ENCODE measurements at places on chromosomes 6 and 20.

DNA sequence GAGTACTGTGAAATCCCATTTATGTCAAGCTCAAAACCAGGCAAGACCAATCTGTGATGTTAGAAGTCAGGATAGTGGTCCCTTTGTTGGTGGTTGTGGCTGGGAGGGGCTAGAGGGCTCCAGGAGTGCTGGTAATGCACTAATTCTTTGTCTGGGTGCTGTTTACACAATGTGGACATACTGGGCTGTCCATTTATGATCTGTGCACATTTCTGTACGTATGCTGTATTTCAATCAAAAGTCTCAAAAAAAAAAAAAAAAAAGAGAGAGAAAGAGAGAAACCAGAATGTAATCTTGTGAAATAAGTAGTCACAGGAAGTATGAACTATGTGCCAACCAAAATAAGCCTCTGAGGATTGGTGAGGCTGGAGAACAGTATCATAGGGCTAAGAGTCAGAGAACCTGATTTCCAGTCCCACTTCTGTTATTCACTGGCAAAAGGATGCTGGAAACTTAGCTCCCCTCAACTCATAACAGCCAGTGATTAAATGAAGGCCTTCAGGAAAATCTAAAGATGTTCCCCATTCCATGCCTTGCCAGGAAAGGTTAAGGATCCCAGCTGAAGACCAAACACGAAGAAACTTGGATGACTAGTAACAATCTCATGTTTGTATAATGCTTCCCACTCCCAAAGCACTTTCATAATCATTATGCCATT lies 19.6 kb upstream of the TRAM2 start:
- peak; percentile 90 for DNase-seq

- DNase-seq = no peak
These were observed 1.6 kb downstream of the DBNDD2 start for GRCh38 chr20:45409521-45410272.

DNA sequence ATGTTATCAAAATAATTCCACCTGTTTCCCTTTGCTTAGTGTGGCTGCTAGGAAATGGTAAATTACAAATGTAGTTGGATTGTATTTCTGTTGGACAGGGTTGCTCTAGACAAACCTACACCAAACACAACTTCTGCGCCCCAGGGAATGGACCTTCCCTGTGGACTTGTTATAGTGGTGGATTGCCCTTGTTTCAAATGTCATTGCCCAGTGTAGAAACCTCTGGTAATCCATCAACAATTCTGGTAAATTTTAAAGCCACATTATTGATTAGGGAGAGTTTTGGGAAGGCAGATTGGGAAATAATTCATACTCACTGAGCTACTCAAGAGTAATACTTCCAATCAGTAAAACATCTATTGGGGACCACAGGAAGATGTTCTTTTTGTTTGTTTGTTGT lies 239.8 kb downstream of the ARID1B start:
- no peak for DNase-seq

DNA sequence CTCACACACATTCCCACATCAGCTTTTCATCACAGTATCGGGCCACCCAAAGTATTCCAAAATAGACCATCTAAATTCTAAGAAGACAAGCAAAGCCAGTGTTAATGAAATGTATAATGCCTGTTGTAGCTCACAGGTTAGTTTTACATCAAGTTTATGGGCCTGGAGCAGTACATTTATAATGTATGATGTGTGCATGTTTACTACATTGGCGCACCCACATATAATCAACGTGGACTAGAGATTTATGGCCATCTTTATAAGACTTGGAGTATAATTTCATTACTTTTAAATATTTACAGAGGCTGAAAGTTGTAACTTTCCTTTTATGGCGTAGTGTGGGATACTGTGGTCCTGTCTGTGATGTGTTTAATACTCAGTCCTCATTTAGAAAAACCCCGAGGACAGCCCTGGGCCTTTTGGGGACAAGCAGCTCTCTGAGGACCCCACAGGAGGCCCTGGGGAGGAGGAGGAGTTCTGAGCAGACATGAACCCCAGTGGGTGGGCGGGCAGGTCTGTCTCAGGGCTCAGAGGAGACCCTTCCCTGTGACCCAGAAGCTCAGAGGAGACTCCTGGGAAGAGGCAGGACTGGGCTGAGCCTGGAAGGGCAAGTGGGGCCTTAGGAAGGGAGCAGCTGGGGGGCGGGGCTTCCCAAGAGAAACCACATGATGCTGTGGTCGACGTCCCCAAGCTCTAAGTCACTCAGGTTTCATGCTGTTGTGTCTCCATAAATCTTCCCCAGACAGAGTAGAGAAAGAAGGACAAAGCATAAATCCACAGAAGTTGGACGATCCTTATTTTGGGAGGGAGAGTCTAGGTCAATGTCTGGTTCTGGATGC lies 232.1 kb downstream of the PREX1 start:
- DNase-seq = no peak

GRCh38 chr20:48930878-48931277 lies 9.4 kb downstream of the ARFGEF2 start:
- no peak for DNase-seq

GRCh38 chr6:112087916-112088315 lies 525 bp downstream of the FAM229B start:
- DNase-seq = peak; percentile 11

GRCh38 chr6:89073014-89073620 lies 7.4 kb upstream of the PNRC1 start:
- DNase-seq = no peak

- DNase-seq = no peak
These were observed 46.9 kb upstream of the POU3F2 start for GRCh38 chr6:98787435-98787834.

- no peak for DNase-seq
These were observed 133.8 kb downstream of the BACH2 start for GRCh38 chr6:90162648-90163387.

DNA sequence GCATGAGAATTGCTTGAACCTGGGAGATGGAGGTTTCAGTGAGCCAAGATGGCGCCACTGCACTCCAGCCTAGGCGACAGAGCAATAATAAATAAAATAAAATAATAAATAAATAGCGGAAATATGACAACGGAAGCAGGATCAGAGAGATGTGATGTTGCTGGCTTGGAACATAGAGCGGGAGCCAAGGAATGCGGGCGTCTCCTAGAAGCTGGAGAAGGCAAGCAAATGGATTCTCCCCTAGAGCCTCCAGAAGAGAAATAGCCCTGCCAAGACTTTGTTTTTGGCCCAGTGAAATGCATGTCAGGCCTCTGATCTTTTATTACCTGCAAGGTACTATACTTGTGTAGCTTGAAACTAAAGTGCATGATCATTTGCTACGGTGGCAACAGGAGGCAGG lies 12.4 kb downstream of the KIAA1755 start:
- no peak for DNase-seq

DNA sequence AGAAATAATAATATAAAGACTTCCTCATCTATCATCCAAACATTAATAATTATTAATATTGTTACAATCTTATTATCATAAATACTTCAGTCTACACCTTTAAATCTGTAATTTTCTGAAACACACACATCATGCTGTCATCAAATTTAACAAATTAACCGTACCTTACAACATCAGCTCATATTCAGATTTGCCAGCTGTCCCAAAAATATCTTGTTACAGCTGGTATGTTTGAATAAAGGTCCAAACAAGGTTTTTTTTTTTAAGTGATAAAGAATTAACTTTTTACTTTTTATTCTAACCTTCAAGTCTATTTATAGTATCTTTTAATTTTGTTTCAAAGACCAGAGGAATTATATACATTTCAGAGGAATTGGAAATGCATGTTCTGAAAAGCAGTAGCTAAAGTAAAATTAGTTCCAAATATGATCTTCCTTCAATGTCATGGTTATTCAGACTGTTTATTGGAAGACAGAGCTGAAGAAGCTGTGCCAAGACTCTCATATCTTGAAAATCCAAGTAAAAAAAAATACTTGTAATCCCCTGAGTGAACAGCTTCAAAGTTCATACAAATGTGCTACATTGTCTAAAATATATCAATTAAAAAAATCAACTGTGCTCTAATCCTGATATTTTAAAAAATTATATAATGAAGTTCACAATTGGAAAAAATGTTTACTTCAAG lies 161.7 kb upstream of the BMP5 start:
- DNase-seq = no peak

- no peak for DNase-seq
These were observed 39.1 kb upstream of the ANKEF1 start for GRCh38 chr20:9995510-9996272.

GRCh38 chr20:9573335-9574151 lies 59.2 kb downstream of the LAMP5 start:
- no peak for DNase-seq

DNA sequence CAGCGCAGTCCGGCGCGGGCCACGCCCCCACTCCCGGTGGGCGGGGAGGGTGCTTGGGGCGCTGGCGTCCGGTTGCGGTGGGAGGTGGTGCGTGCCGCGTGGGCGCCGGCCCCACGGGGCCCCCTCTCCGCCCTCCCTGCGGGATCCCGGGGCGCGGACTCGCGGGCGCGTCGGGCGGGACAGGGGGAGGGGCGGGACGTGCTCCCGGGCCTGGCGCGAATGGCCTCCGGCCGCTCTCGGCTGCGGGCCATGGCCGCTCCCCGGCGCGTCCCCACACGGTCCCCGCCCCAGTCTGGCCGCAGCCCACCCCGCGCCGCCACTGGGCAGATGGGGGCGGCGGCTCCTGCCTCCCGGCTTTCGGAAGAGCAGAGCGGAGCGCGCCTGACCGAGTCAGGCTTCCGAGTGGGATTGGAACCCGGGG lies 771 bp upstream of the PPP1R3G start:
- peak; percentile 7 for DNase-seq

All from fibroblast of mammary gland (primary cell).